ENCODE measurements at places on chromosomes 2 and 18.
A peak's percentile ranks its signal among the peaks of the same experiment; 100 is the strongest.

DNA sequence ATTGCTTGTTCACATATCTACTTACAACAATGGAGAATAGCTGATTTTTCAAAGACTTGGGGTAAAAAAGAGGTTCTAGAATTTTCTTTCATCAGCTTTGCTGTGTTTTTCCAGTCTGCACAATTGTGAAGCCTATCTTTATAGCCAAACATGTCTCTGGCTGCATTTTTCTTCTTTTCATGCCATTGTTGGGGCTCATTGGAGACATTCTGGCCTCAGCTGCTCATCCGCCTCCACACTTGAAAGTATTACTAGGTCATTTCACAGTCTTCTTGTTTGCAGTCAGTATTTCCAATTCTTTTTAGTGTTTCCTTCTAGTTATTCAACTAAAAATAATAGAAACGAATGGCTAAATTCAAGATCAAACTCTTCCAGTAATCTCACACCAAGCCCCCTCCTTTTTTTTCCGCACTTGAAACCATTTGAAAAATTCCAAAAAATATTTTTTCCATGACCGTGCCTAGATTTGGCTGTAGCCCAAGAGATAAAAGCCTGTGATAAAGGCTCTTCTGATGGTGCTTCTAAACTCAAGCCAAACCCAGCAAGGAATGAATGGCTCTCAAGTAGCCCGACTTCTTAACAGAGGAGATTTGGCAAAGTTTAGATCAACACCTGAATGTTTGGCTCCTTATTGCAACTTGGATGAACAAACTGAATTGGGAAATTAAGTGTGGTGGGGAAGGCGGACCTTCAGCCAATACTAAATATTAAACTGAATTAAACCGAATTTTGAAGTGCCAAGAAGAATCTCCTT is 103.4 kb downstream of the NRP2 start:
- no peak for DNase-seq

GRCh38 chr2:218155953-218156479 is 10.7 kb downstream of the CXCR1 start:
- no peak for DNase-seq

- DNase-seq = no peak
These were observed 26.9 kb downstream of the GAREM1 start for GRCh38 chr18:32443706-32444215.

DNA sequence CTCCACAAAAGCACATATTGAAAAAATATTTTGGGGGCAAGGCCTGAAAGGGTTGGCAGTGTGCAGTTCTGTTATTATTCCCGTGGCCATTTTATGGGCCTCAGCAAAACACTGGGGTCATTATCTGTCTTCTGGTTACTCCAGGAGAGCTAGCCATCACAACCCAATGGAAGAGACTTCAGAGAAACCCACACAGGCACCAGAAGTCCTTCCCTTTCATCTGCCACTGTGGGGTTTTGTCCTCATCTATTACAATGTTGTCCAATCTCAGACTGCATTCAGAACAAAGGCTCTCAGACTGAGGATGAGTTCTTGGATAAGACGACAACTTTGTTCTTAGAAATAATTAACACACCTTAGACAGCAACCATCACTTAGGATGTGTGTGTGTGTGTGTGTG is 98.4 kb downstream of the PIEZO2 start:
- no peak for DNase-seq

- no peak for DNase-seq
These were observed 47.6 kb upstream of the CELF4 start for GRCh38 chr18:37613253-37613565.

GRCh38 chr2:227228061-227228667 is 63.7 kb downstream of the COL4A3 start:
- DNase-seq = no peak

DNA sequence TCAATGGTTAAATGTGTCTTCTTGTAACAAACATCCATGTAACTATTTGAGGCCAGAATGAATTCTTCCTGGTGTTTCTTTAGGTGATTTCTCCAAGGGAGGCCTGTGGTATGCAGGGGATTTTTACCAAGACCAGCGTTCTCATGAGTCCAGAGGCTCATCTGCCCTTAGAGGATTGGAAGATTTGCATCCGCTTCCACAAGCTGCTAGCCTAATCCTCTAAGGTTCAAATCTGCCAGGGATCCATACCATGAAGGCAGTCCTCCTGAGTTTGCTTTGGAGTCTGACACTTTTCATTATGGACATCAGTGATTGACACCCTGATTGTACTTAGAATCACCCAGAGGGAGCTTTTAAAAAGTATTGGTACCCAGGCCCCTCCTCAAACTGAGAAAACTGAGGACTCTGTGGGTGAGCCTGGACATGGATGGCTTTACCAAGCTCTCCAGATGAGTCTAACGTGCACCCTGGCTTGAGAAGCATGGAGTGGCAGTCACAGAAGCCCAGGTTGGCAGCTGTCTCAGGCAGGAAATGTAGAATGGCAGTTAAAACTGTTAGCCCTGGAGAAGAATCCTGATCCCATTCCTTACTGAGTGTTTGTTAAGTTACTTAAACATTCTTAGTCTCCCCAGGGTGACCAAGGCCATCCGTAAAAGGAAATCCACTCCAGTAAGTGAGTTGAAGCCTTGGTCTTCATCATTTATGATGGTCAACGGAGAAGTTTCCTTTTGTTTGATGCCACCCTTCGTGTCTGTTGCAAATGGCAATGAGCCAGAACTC is 95.3 kb upstream of the RMDN2 start:
- DNase-seq = no peak

DNA sequence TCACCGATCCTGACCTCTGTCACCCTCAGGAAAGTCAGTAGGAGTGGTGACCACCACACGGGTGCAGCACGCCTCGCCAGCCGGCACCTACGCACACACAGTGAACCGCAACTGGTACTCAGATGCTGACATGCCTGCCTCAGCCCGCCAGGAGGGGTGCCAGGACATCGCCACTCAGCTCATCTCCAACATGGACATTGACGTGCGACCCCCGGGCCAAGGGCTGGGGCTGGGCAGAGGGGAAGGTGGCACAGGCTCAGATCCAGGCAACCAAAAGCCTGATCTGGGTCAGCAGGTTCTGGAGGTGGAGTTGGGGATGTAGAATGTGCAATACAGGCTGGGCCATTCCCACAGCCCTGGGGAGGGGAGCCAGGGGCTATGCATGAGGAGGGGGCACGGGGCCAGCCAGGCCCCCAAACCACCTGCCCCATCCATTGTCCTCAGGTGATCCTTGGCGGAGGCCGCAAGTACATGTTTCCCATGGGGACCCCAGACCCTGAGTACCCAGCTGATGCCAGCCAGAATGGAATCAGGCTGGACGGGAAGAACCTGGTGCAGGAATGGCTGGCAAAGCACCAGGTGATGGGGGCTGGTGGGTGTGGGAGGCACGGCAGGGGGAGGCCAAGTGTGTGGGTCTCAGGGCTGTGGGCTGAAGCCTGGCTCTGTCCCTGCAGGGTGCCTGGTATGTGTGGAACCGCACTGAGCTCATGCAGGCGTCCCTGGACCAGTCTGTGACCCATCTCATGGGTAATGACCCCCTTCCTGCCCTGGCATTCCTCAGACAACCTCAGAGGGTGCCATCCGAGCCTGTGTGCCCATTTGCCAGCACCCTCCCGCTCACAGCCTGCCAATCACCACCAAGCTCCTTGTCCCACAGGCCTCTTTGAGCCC is 1.4 kb downstream of the ALPI start:
- no peak for DNase-seq

- DNase-seq = no peak
These were observed 815 bp downstream of the CEBPZ start for GRCh38 chr2:37230581-37230980.

DNA sequence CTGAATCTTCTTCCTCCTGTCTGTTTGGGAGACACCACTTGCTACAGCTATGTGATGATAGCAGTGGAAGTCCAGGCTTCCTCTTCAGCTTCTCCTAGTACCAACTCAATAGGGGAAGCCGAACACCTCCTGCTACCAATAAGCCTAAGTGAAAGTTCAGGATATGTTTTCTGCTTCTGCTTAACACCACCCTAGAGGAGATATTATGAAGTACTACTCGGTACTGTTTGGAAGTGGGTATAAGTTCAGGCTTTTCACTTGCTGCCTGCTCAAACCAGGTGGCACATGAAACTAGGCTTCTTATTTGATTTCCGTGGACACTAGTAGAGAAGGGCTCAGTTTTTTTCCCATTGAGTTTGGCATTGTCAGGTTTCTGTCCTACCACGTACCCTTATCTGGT is 99.8 kb downstream of the PTPN4 start:
- DNase-seq = no peak

GRCh38 chr2:240024766-240025165 is 376 bp downstream of the NDUFA10 start:
- DNase-seq = peak; percentile 24

DNA sequence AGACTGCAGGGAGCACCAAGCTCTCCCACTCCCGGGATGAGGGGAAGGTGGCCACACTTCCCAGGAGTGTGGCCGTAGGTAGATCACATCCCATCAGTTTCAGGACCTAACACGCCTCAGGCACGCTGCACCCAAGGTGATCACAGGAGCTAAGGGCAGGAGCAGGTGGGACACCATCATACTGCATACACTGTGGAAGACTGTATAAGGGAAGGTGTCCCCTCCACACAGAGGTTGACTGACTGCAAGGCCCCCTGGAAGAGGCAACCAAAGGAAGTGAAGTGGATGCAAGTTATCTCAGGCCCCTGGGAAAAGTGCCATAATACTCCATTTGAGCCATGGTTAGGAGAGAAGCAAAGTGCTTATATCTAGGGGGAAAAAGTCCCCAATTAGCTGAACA is 351.9 kb upstream of the SMIM21 start:
- DNase-seq = no peak

DNA sequence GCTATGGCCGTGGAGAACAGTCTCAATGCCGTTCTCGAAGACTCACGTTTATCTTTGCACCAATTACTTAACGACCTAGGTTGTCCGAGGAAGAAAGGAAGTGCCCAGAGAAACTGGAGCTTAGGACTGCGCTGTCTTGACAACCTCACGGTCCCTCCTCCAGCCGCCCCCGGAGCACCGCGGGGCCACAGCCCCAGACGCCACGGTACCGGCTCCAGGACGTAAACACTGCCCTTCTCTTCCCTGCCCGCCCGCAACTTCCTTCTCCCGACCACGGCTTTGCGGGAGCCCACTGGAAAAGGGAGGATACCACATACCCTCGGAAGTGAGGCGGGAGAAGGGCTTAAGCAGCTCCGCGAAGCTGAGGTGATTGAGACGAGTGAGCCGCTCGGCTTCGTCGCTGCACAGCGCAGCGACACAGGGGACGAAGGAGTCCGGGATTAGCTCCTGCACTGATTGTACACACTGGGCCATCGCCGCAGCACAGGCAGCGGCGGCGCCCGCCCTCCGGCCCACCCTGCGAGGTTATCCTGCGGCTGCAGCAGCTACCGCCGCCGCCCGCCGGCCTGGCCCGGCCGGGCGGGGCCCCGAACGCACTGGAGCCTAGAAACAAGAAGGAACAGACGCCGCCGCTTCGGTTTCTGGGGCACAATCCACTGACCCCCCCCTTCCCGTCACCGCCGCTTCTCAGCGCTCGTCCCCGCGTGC is 483 bp downstream of the TRAPPC8 start:
- peak; percentile 33 for DNase-seq

GRCh38 chr2:118846953-118847761 is at the start of gene EN1:
EN1 (minus strand) TSS chr2:118847648; CDS start chr2:118847167, 481 bp downstream.
- DNase-seq = no peak

- no peak for DNase-seq
These were observed 90.1 kb upstream of the RAB12 start for GRCh38 chr18:8519102-8519501.

- peak; percentile 62 for DNase-seq
These were observed at the start of gene SLC9A4 for GRCh38 chr2:102473020-102473419. SLC9A4 (plus strand) TSS chr2:102473226; CDS start chr2:102473760, 534 bp downstream.

DNA sequence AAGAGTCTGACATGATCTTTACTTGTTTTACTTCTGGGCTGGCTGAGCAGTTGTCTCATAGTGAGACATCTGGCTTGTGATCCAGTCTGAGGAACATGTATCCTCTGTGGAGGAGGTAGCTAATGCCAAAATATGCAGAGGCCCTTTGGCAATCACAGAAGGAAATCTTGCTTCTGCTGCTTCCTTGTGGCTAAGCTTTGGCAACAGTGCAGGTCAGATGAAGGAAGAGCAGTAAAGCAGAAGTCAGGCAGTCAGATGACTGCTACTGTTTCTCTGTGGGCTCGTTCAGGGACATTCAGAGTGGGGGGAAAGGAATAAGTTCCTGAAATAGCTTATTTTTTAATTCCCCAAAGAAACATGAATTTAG is 22.3 kb downstream of the DOK1 start:
- no peak for DNase-seq

DNA sequence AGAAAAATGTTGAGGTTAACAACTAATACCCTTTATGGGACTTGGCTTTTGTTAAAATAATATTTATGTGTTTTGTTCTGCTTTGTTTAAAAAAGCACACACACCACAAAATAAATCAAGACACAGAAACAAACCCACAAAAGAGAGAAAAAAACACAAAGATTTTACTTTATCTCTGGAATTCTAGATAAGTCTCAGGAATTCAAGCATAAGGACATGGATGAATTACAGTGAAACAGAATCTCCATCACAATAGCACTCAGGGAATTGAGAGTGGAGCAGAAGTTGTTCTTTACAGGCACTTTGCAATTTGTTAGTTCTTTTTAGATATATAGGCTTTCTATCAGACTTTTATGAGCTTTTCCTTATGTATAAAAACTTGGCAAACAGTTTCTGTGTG is 360.9 kb upstream of the ZC3H15 start:
- no peak for DNase-seq

DNA sequence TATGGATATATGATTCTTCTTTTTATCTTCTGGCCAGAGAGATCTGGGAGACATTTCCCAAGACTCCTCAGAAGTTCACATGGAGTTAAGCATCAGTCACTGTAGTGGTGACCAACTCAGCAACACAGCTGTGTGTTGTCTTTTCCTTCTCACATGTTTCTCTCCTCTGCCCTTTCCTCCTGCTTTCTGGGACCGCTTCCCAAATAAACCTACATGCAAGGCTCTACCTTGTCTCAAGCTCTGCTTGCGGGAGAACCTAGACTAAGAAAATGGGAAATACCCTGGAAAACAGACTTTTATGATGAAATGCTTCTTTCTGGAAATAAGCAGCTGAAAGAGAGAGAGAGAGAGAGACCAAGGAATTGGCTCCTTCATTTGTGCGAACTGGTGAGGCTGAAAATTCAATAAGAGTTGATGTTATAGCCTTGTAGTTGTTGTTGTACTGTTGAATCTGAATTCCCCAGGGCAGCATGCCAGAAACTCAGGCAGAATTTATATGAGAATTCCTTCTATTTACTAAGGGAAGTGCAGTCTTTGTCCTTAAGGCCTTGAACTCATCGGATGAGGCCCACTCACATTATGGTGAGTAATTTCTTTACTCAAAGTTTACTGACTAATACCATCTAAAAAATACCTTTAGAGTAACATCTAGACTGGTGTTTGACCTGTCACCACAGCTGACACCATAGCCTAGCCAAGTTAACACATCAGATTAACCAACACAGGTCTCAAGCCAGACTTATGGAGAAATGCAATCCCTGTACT is 22.7 kb upstream of the DSC1 start:
- DNase-seq = no peak
